Stimulated activated CD8-positive, alpha-beta memory T cell treated with anti-CD3 and anti-CD28 coated beads, Interleukin-15, amount 100 ng/mL, for 1 hour (primary cell): ENCODE measurements at places on chromosomes 1 and 21.

DNA sequence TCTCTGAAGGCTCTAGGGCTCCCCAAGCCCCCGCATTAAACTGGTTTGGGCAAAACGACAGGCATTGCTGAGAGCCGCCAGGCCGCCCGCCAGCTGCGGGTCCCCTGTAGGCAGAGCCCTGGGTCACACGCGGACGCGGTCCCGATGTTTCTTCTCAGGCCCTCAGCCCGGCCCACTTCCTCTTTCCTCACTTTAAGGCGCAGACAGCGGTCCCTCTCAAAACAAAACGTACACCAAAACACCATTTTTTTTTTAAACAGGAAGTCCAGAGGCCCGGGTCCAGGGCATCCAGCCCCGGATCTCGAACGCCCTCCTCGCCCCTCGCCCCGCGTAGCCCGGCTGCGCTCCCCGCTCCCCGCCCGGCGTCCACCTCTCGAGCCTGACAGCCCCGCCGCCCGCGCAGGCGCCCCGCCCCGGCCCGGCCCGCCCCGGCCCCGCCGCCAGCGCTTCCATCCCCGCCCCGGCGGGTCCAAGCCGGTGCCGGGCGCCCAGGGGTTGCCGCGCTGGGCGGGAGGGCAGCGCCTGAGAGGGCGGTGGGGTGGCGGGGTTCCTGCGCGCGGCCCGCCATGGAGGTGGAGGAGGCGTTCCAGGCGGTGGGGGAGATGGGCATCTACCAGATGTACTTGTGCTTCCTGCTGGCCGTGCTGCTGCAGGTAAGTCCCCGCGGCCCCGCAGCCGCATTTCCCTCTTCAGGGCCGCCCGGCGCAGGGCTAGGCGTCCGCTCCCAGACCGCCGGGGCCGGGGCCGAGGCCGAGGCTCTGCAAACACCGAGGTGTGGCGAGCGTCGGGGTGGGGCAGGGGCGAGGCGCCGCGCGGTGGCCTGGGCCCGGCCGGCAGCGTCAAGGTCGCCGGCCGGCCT lies at the start of gene SLC22A15:
Gene SLC22A15 (plus strand): TSS at position 452 of the 859 bp plus-strand sequence. CDS start 115 bp downstream, at position 567.
- no peak for DNase-seq

- DNase-seq: no peak
Observed at GRCh38 chr1:22562584-22563583, at the start of gene EPHA8. Gene EPHA8, plus strand, starts transcription at chr1:22563489. Its CDS starts 147 bp downstream, at chr1:22563636.

DNA sequence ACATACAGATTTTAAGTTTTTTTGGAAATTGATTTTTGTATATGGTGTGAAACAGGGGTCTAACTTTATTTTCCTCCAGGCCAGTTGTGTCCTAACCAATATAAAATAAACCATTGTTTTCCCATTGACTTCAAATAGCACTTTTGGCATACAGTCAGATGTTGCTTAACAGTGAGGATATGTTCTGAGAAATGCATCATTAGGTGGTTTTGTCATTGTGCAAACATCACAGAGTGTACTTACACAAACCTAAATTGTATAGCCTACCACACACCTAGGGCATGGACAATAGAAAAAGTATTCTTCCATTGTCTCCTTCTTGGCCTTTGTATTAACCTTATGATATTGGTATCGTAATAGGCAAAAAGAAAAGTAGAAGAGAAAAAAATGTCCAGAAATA lies 37.4 kb upstream of the DISP1 start:
- DNase-seq: no peak

DNA sequence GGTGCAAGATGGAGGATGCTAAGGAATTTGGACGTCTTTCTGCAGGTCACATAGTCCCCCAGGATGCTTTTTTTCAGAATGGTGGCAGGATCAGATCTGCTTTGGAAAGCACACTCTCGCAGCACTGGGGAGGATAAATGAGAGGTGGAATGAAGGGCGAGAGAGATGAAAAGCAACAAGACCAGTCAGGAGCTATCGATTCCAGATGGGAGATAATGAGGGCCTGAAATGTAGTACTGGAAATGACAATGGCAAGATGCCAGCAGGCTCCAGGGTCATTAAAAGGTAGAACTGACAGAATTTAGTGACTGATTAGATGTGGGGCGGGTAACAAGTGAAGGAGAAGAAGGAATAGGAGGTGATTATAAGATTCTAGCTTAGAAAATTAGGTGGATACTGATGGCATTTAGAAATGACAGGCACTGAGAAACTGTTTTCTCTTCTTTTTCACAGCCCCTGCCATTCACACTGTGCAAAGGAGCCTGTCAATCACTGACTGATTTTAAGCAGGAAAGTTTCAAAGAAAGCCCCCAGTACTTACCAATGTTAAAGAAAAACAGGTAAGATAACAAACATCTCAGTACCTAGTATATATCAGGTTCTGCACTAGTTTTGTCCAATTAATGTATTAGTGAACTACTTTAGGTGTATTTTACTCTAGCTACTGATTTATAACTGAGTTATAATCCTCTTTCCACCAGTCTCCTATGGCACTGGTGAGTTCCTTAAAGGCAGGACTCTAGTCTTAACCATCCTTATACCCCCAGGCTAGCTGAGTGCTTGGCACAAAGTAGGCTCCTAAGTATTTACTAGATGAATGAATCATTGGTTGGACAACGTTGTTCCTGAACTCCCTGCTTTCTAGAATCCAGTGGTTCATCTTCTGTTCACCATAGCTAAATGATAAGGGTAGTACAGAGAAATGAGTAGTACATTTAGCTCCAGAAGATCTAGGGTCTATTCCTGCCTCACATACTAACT lies 9.2 kb downstream of the PIGM start:
- no peak for DNase-seq

- DNase-seq: no peak
Observed at GRCh38 chr1:181206979-181207790, 118.7 kb downstream of the IER5 start.

DNA sequence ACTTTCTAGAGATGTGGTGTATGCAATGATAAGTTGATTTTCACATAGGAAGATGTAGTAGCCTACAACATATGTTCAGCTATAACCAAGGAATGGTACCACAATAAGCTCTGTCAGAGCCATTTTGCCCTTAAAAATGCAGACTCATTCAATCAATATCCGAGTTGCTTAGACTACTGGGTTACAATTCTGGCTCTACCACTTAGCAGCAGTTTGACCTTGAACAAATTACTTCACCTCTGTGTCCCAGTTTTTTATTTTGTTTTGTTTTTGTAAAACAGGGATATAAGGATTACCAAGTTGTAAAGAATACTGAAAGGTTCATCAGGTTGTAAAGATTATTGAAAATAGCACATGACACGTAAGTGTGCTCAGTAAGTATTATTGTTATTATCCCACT lies 9.3 kb downstream of the EPS15 start:
- DNase-seq: no peak

DNA sequence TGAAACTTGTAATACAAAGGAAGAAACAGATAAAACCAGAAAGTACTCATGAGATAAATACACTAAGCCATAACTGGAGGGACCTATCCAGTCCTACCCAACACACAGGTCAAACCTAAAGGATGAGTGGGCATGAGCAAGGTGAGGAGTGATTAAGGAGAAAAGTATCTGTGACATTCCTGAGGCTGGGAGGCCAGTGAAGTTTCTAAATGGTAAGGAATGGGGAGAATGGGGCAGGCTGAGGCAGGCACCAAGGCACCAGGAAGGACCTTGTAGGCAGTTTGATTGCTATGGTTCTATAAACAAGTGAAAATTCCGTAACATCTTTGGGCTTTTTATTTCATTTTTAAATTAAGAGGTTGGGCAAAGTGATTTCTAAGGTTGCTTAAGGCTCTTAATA lies 10.4 kb downstream of the DDX59 start:
- DNase-seq: no peak

- no peak for DNase-seq
Observed at GRCh38 chr1:221989741-221990140, 247.9 kb upstream of the DUSP10 start.

DNA sequence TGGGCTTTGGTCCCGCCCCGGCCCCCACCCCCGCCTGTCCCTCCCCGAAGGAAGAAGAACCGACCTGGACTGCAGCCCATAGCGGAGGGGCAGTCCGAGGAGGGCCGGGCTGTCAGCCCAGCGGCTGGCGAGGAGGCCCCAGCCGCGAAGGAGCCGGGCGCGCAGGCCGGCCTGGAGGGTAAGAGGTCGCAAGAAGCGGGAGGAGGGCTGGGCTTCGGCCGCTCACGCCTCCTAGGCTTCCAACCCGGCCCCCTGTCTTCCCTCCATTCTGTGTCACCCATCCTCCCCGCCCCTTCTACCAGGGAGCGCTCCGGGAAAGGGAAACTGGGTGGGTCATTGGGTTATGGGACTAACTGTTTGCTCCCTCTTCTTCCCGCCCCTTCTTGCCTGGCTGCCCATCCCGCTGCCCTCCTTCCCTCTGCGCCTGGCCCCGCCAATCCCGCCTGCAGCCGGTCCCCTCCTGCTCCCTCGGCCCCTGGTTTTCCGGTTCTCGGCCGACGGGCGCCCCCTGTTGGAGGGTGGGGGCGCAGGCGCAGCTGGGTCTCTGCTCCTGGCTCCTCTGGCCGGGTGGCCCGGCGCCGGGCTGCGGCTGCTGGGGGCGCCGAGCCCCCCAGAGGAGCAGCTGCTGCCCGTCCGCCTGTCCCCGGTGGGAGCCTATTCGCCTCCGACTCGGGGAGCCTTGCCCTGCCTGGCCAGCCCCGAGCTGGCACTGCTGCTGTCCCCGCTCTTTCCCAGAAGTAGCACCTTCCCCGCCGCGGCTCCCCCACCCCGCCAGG lies 2.4 kb downstream of the RUSC1 start:
- peak; percentile 75 for DNase-seq

GRCh38 chr1:171805395-171806115 lies 24.1 kb downstream of the METTL13 start:
- DNase-seq: no peak

GRCh38 chr21:36535618-36536241 lies 55.8 kb upstream of the CLDN14 start:
- DNase-seq: no peak

DNA sequence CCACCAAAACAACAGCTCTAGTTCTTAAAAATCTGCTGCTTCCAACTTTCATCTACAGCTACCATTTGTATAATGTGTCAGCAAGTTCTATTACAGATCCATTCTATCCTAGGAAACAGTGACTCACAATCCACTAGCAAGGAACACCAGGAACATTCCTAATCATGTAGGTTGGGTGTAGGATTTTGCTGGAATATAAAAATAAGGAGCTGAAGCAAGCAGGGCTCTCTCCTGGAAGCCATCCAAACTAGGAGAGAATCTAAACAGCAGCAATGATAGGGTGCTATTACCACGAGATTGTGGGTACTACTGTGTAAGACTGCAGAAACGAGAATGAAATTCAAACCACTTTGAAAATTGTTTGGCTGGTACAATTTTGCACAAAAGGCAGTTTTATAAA lies 135.0 kb downstream of the PTPN14 start:
- no peak for DNase-seq

- DNase-seq: no peak
Observed at GRCh38 chr1:27137544-27138075, 17.3 kb downstream of the SLC9A1 start.

- DNase-seq: no peak
Observed at GRCh38 chr1:118627435-118627834, 360.7 kb downstream of the TBX15 start.

DNA sequence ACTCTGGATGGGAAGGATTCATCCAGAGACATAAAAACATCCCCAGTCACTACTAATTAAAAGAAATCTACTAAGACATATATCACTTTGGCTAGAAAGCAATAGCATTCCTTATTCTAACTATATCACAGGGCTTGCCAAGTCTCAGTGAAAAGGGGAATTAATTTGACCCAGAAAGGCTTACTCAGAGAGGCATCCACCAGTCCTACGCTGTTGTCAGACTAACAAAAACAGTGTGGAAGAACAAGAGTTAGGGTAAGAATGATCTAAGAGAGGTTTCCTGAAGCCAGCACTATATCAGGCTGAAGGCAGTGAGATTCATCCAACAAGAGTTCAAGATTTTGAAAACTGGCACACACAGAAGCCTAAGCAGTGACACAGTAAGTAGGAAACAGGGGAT lies 126.1 kb downstream of the GDAP2 start:
- DNase-seq: no peak

GRCh38 chr1:159429074-159429861 lies 2.7 kb upstream of the OR10J4 start:
- DNase-seq: no peak

DNA sequence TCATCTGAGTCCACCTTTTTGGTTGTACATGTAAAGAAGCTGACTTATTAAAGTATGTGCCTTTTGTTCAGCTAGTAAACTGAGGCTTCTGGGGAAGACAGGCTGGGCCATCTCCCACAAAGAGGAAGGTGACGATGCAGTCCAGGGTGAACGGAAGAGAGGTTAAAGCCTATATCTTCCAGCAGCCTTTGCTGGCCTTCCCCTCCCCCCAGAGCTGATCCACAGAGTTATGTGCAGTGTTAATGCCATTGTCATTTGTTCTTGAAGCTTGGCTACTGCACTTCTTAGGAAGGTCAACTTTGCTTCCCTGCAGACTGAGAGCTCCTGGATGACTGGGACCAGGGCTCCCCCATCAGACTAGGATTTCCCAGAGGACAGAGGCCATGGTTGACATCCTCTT lies 2.2 kb downstream of the SLC30A2 start:
- DNase-seq: no peak

DNA sequence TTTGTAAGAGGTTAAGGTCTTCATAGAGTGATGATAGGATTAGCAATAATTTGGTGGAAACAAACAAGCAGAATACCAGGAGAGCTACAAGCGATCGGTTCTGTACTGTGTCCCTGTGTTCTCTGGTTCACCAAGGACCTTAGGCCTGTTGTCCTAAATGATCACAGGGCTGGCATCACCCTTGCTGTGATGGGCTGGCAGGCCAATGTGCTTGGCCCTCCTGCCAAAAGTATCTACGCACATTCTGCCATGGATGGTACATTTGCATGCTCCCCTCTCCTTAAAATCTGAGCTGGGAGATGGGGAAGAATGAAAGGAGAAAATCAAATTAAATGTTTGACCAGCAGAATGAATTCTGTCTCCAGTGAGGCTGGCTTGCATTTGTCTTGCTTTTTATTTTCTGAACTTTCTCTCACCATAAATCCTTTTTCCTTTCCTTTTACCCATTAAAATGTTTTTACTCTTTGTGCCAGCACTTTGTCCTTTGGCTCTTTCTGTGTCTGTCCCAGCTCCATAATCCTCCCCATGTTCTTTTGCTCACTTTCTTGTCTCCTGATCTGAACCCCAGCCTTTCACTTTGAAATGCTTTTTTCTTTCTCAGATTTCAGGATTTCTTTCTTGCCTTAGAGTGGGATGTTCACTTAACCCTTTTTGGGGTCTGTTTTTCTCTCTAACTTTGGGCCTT lies 51.7 kb downstream of the PBX1 start:
- DNase-seq: no peak

- DNase-seq: no peak
Observed at GRCh38 chr1:23456226-23456625, 27.8 kb downstream of the ASAP3 start.

- no peak for DNase-seq
Observed at GRCh38 chr21:27804515-27804914, 837.6 kb upstream of the ADAMTS5 start.

- DNase-seq: no peak
Observed at GRCh38 chr21:35072960-35073359, 23.9 kb upstream of the RUNX1 start.

GRCh38 chr21:42863504-42863870 lies 15.9 kb downstream of the WDR4 start:
- DNase-seq: no peak

DNA sequence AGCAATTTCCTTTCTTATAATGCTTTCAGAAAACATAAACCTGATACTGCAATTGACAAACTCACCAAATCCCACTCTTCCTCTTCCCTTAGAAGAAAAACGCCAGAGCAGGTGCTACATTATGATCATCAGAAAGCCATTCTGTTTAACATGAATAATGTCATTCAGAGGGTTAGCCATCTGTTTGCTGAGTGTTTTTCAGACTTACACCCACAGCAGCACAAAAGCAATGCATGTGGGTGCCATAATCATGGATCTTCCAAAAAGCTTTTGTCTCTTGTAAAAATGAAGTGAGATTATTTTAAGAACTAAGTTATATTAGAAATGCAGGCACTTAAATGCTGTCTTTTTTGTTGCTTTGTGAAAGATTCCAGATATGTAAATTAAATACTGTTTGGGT lies 204.6 kb upstream of the TMPRSS15 start:
- no peak for DNase-seq
